Right renal pelvis (tissue), 4 donors: ENCODE measurements at places on chromosomes 11 and 22. TPM values are rescaled to one million over a fixed set of nuclear protein-coding genes. Genes with fewer than 3 reads are reported as not detected.
A peak's percentile ranks its signal among the peaks of the same experiment; 100 is the strongest.

- no peak for DNase-seq
Observed at GRCh38 chr11:643366-643765, 6.3 kb downstream of the DRD4 start.

DNA sequence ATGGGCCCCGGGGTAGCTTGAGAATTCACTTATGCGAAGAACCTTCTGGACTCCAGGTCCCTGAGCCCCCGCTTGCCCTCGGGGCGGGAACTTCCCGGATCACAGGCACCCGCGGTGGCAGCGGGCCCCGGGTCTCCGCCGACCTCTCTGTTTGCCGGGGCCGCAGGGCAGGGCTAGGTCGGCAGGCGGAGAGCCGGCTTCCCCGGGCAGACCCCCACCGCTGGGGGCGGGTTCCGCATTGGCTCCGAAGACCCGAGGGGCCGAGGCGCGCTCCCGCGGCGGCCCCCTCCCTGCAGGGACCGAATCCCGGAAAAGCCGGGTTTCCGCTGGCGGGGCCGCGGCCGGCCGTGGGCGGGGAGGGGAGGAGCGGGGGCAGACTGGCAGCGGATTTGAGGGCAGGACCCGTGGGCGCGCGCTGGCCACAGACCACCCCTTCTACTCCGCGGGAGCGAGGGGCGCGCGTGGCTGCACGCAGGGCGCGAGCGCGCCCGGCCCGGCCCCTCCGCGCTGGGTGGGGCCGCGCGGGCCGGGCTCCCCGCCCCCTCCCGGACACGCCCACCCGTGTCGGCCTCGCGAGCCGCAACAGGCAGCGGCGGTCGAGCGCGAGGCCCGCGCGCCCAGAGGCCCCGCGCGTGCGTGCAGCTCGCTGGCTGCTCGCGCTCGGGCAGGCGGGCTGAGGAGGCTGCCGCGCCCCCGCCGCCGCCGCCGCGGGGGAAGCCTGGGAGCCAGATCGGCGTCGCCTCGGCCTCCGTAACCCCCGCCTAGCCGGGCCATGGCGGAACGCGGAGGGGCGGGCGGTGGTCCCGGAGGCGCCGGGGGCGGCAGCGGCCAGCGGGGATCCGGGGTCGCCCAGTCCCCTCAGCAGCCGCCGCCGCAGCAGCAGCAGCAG is at the start of gene PACS1:
PACS1 (plus strand) TSS at position 558 of the 889 bp plus-strand sequence; CDS start at position 773, 215 bp downstream.
- no peak for DNase-seq

DNA sequence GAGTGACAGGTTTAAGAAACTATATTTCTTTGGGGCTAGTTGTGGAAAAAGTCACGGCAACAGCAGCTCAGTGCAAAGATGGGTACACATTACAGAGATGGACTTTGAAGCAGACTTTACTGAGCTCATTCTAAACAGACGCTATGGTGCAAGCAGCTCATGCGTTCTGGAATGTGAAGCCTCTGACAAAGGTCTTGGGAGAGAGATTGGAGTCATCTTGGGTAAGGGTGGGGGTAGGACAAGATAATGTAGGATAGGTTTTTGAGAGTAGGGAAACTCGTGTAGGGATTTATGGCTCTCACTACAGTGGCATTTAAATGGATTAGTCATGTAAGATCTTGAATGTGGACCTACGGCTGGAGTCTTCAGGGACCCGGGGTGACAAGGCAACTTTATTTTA is 36.2 kb upstream of the CLMP start:
- DNase-seq, result no peak

DNA sequence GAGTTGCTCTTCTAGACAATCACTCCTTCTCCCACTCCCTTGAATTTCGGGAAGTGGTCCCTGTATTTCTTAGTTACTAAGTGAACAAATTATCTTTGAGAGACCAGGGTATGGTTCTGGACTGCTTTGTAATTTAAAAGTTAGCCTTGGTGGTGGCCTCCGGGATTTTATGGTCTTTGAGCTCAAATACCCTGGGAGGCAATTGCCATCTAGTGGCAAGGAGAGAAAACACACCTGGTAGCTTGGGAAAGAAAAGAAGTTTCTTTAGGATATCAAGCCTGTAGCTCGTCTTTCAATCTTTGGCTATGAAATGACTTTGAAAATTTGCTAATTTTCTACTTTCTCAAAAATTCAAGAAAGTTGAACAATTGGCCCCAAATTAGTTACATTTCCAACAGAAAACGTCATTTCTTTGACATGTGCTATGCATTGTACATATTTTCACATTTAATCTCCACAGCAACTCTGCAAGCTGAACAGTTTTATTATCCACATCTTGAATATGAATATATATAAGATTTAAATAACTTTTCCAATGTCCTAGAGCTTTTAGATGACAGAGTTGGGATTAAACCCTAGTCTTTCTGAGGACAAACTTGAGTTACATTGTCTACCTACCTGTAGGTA is 39.1 kb downstream of the MMP27 start:
- DNase-seq, result peak; percentile 23

DNA sequence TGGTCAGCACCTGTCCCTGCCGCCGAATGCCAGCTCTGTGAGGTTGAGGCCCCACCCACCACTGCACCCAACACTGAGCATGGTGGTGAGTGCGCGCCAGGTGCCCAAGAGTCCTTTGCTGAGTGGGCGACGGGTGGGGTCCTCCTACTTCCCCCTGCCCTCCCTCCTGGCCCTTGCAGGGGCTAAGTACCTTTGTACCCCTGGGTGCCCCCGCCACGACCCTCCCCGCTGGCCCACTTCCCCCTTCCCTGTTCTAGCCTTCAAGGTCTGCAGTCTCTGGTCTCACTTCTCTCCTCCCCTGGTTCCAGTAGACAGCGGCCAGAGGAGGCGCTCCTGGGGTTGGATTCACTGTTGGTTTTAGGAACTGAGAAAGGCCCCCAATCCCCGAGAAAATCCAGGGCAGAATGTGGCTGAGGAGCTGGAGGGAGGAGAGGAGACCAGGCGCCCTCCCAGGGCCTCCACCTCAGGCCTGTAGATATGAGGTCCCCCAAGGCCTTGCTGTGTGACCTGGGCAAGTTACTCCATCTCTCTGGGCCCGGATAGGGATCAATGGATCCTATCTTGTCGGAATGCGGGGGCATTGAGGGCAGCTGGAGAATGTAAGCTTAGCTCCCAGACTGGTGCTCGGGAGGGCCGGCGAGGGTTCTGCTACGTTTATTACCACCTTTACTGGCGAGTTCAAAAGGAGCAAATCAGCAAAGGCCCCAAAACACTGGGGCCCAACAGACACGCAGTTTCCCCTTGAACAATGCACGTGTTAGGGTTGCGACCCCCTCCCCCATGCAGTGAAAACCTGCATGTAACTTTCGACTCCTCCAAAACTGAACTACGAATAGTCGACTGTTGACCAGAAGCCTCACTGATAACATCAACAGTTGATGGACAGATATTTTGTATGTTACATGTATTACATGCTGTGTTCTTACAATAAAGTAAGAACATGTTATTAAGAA is 31.9 kb upstream of the SMIM38 start:
- DNase-seq, result no peak

DNA sequence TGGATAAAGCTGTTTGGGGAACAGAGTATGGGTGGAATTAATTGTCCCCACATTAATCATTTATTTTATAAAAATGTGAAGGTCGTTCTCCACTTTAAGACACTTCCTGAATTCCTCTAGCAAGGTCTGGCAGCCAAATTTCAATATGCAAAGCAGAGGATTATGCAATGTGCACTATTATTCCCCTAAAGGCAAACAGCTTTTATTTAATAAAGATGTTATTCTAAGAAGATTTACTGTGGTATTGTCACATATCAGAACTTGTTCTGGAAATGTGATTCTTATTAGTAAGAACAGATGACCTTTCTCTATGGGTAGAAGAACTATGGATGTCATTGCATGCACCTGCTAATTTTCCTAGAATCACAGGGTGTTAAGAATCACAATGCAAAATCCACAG is 1128.8 kb upstream of the CCDC90B start:
- DNase-seq, result no peak

Gene KRTAP5-9
- 0.19 TPM for polyA plus RNA-seq

GRCh38 chr11:109510316-109510715 is 88.3 kb downstream of the C11orf87 start:
- DNase-seq, result no peak

Gene CRYAB
- 65.3 TPM for polyA plus RNA-seq

DNA sequence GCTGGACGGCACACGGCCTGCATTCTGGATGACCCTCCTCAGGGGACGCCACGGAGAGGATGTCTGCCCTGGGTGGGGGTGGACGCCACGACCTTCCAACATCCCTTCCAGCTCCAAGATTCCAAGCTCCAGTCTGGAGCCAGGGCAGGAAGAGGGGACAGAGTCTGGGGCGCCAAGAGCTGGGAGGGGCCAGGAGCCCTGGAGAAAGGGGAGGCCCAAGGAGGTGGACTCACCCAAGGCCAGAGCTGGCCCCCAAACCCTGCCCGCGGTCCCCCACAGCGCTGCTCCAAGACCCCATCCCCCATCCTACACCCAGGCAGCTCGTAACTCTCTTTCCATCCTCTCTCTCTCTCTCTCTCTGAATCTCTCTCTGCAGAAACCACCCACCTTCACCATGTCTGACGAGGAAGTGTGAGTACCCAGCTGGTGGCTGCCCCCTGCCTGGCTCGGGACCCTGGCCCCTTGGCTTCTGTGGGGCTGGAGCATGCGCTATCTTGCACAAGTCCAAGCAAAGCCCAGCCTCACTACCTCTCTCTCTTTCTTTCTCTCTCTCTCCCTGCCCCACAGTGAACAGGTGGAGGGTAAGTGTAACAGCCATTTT is 3.1 kb downstream of the TNNT3 start:
- no peak for DNase-seq

DNA sequence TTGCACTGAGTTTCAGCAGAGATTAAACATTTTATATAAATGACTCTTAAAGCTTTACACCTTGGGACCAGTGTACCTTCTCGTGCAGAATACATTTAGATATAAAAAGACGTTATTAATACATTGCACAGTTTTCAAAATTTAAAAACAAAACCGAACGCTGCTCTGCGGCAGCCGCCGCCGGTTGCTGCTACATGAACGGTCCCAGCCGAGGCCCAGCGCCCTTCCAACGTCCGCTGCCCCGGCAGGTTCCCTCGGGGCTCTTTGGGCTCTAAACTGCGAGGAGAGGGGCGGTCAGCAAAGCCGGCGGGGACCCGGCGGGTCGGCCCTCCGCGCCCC is 2.0 kb downstream of the CDKN1C start:
- no peak for DNase-seq

DNA sequence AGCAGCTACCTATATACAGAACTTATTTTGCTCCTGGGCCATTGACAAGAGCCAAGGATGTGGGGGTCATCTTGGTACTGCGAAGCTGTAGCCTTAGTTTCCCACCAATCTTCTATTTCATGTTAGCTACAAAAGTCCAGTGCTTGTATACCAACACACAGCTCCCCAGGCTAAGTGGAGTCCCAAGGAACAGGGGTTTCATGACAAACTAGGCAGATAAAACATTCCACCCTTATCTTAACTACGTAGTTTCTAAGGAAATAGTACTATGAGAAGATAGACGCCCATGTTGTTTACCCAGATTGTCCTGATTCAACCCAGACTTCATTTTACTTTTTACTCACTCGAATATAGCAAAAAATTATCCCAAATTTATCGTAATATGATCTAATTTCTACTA is 218.5 kb downstream of the DYNC2H1 start:
- no peak for DNase-seq

GRCh38 chr22:24175160-24175808 is 6.0 kb upstream of the SUSD2 start:
- no peak for DNase-seq

Gene ZNF280B
- polyA plus RNA-seq, result 4.8 TPM

DNA sequence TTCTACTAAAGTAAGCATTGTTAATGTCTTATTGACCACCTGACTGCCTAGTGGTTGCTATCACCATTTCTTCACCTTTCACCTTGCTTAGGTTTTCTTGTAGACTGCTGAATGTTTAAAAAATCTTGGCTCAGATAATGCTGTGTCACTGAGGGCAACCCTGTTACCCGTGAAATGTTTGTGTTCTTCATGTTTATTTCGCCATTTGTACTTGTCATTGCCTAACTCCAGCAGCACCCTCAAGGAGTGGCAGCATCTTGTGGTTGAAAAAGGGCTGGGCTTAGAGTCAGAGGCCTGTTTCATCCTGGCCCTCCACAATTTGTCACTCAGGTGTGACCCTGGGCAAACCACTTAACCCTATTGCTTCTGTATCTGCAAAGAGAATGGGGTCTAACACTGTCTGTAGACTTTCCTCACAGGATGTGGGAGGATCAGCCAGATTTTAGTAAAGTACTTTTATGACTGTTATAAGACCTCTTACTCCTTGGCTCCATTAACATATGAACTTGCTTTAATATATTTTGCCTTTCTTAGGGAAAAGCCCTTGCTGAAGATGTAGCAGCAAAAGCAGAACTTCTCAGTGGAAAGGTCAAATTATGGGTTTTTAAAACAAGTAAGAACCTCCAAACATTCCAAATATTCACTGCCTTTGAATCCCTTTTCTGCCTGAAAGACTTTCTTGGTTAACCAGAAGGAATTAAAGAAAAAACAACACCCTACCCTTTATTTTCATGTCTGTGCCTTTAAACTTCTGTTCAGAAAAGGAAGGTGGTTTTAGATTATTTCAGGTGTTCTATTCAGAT is 154.5 kb upstream of the C11orf87 start:
- DNase-seq, result no peak
